ENCODE measurements at places on chromosomes 6 and 20. TPM values are rescaled to one million over a fixed set of nuclear protein-coding genes. Genes with fewer than 3 reads are reported as not detected.

GRCh38 chr20:31829731-31830130, 10.6 kb downstream of the MYLK2 start:
- no peak for ATAC-seq

GRCh38 chr20:58709703-58710039, 17.1 kb downstream of the NPEPL1 start:
- ATAC-seq = no peak

GRCh38 chr6:1885576-1886011, 275.9 kb downstream of the FOXC1 start:
- ATAC-seq = peak; percentile 92

DNA sequence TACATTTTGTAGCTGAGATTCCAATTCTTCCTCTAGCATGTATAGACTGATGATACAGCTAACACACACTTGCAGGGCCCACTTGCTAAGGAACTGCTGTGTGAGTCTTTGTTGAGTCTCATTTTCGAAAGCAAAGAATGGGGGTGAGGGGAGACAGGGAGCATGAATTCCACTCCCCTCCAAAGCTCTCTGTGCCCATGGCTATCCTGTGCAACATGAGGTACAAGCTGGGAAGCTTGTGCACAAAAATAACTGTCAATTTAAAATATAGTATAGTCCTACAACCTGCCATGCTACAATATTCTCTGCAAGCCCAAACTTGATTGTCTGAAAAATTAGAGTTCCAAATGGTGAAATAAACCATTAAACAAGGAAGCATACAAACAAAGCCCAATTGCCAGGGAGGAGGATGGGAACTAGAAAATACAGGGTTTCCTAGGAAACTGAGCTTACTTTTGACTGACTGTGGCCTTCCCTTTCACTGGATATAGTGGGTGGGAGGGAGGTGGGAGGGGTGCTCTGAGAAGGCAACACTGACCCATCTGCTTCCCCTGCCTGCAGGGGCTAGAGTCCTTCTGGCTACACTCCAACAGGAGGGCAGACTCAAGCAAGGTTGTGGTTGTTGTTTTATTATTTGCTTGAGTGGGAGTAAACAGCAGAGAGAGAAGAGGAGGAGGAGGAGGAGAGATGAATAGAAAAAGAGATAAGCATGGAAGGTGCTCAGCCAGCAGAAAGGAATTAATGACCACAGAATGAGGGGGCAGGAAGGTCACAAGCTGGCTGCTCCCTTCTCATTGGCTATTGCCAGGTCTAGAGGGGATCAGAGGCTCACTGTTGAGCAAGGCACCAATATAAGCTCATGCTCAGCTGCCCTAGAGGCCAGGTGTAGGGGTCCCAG, 84.6 kb downstream of the FYN start:
- peak; percentile 90 for ATAC-seq

- no peak for ATAC-seq
Observed at GRCh38 chr6:89862698-89863097, 31.6 kb upstream of the GJA10 start.

DNA sequence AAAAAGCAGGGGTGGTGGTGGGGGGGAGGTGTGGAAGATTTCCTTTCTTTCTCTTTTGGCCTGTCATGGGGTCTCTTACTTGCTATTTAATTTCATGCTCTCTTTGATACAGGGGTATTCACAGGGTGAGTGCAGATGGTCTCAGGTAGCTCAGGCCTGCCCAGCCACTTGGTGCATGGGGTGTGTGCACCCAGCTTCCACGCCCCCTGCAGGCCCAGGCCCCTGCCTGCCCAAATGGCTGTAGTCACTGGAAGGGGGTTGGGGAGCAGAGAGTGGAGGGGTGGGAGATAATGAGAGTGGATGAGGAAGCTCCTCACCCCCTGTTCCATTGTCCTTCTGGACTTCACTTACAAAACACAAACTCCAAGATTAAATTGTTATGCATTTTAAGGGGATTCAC, 133.6 kb upstream of the SGK1 start:
- ATAC-seq = no peak

GRCh38 chr6:10633216-10633615, 61.2 kb downstream of the C6orf52 start:
- no peak for ATAC-seq

GRCh38 chr6:53920881-53921280, 126.1 kb downstream of the LRRC1 start:
- no peak for ATAC-seq

GRCh38 chr6:74058606-74059005, 362.6 kb downstream of the CD109 start:
- no peak for ATAC-seq

- ATAC-seq = no peak
Observed at GRCh38 chr6:135118134-135118730, 62.9 kb upstream of the MYB start.

- no peak for ATAC-seq
Observed at GRCh38 chr6:434051-434705, 42.6 kb downstream of the IRF4 start.

DNA sequence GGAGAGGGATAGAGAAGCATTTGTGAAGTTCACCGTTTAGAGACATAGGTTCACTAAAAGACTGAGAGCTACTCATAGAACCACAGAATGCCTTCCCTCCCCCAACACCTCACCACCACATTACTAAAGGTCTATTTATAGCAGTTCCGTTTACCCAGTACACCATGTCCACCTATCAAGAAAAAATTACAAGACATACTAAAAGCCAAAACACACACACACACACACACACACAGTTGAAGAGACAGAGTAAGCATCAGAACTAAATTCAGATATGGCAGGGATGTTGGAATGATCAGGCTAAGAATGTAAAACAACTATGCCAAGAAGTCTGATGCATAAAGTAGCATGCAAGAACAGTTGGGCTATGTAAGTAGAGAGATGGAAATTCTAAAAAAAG, 52.3 kb downstream of the SLC22A3 start:
- ATAC-seq = peak; percentile 59

- no peak for ATAC-seq
Observed at GRCh38 chr20:12984863-12985262, 23.9 kb upstream of the SPTLC3 start.

GRCh38 chr6:8513174-8513573, 77.8 kb upstream of the SLC35B3 start:
- no peak for ATAC-seq

- ATAC-seq = no peak
Observed at GRCh38 chr6:85670573-85670972, 27.9 kb upstream of the SYNCRIP start.

- no peak for ATAC-seq
Observed at GRCh38 chr6:76814496-76815458, 648.5 kb downstream of the HTR1B start.

GRCh38 chr6:130188207-130188899, 34.4 kb downstream of the SAMD3 start:
- no peak for ATAC-seq

- no peak for ATAC-seq
Observed at GRCh38 chr6:148432462-148433195, 90.0 kb downstream of the SASH1 start.

DNA sequence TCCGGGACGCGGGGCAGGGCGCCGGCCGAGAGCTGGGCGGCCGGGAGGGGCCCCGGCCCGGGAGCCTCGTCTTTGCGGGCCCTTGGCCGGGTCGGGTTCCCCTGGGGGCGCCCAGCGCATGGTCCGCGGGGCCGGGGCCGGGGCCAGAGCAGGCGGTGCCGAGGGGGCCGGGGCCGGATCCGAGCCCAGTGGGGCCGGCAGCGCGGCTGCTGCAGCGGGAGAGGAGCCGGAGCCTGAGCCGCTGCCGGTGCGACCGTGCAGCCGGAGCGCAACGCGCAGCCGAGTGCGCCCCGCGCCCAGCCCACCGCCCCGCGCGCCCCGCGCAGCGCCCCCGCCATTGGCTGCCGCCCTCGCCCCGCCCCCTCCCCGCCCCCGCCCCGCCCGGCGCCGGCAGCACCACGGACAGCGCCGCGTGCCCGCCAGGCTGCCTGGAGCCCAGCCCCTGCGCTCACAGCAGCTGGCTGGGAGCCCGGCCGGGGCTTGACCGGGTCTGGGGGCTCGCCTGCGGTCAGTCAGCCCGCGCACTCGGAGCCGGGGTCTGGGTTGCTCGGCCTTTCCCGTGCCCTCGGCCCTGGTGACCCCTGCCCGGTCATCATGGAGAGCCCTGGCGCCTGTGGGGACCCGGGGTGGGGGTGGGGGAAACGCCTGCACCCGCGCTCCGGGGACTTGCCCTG, at the start of gene HRH3:
TSS of gene HRH3 (minus strand) at position 287 of the 674 bp plus-strand sequence. CDS start 308 bp downstream, outside the sequence.
- ATAC-seq = peak; percentile 84

GRCh38 chr6:139219271-139219729, 72.5 kb downstream of the TXLNB start:
- peak; percentile 100 for ATAC-seq

GRCh38 chr20:11777387-11778205, 140.1 kb upstream of the BTBD3 start:
- peak; percentile 42 for ATAC-seq

- ATAC-seq = no peak
Observed at GRCh38 chr6:160798625-160799024, 96.6 kb downstream of the PLG start.

- peak; percentile 98 for ATAC-seq
Observed at GRCh38 chr20:10131732-10132345, 86.8 kb upstream of the SNAP25 start.

- no peak for ATAC-seq
Observed at GRCh38 chr6:147103694-147104093, 100.5 kb upstream of the STXBP5 start.

GRCh38 chr6:129543981-129544380, 166.0 kb downstream of the ARHGAP18 start:
- no peak for ATAC-seq

GRCh38 chr6:125984311-125984710, 2.0 kb upstream of the TRMT11 start:
- no peak for ATAC-seq

DNA sequence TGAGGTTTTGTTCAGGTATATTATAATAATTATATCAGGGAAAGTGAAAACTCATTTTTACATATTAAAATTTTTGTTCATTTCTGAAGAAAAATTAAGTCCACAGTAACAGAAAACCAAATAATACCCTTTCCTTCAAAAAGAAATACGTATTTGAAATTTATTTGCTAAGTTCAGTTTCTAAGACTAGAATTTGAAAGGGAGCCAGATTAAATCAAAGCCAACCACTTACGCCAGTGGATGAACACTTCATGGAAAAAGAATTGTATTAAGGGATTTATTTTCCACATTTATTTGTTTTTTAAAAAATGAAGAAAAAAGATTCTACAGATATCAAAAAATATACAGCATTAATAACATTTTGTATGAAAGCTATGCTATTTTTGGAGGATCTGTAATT, 654.4 kb downstream of the EYS start:
- ATAC-seq = no peak

DNA sequence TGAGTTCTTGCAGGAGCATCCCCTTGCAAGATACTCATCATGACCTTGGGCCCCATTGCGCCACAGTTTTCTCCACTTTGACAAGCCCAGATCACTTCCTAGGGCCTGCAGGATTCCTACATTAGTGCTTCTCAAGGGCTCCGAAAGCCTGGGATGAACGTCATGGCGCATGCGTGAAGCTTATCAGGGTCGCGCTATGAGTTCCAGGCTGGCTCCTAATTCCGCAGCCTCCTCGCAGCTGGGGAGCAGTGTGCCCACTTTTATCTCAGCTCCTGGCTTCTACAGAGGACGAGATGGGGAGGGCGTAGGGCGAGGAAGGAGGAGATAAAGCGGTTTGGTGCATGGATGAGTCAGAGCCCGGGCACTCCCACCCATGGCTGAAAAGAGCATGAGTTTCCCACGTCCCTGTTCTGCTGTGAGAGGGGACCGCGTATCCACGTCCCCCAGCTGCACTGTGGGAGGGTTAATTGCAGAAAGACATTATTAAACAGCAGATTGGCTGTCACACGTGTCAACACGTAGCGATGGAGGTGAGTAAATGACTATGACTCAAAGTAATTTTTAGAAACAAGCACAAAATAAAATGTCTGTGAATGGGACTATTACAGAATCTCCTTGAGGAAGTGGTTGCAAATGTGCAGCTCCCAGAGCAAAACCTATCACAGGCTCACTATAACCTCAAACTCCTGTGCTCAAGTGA, 72.9 kb upstream of the DSP start:
- ATAC-seq = peak; percentile 99

The PERP gene
- 4.8 TPM for total RNA-seq

The CAGE1 gene
- 0.22 TPM for total RNA-seq

The PRSS35 gene
- total RNA-seq = 4.4 TPM

The RNF182 gene
- 4.1 TPM for total RNA-seq

The SYCP2L gene
- not detected for total RNA-seq

The SLC35D3 gene
- total RNA-seq = not detected

The BCKDHB gene
- total RNA-seq = 37.2 TPM

The RAET1L gene
- 3.5 TPM for total RNA-seq

Measured in motor neuron (in vitro differentiated cells).